ENCODE measurements at places on chromosomes 2 and 18.

DNA sequence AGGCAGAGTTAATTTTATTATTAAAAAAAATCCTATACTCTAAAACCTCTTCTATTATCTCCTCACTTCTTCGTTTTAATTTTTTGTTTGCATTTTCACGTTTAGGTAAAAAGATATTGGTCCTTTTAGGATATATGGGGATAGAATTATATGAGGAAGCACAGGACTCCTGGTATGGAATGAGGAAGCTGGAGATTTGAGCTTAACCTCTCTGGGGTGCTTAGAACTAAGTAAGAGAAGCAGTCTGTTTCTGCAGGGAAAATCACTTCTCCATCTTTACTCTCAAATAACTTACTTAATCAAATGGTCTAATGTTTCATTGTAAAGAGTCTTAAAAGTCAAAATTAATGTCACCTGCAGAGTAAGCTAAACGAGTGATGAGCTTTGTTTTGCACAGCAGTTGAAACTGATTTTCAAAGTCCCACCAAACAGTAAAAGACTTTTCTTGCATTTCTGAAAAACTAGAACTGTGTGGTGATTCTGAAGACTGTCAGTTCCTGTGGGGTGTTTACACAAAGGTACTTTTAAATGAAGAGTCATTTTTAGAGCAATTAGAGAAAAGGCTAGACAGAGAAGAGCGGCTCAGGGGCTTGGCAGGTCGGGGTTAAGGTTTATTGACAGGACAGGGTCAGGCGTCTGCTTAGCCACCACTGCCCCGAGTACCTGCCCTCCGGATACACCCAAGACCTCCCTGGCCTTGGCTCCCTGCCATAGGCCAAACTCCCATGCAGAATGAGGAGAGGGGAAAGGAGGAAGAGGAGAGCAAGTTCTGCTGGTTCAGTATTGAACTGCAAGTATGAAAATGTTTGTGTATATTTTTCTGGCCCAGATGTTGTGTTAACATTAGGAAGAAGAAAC is 21.6 kb downstream of the METAP1D start:
- DNase-seq: no peak

DNA sequence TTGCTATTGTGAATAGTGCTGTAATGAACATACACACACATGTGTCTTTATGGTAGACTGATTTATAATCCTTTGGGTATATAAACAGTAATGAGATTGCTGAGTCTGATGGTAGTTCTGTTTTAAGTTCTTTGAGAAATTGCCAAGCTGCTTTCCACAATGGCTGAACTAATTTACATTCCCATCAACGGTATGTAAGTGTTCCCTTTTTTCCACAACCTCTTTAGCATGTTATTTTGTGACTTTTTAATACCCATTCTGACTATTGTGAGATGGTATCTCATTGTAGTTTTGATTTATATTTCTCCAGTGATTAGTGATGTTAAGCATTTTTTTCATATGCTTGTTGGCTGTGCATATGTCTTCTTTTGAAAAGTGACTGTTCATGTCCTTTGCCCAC is 86.7 kb downstream of the TTC27 start:
- no peak for DNase-seq

DNA sequence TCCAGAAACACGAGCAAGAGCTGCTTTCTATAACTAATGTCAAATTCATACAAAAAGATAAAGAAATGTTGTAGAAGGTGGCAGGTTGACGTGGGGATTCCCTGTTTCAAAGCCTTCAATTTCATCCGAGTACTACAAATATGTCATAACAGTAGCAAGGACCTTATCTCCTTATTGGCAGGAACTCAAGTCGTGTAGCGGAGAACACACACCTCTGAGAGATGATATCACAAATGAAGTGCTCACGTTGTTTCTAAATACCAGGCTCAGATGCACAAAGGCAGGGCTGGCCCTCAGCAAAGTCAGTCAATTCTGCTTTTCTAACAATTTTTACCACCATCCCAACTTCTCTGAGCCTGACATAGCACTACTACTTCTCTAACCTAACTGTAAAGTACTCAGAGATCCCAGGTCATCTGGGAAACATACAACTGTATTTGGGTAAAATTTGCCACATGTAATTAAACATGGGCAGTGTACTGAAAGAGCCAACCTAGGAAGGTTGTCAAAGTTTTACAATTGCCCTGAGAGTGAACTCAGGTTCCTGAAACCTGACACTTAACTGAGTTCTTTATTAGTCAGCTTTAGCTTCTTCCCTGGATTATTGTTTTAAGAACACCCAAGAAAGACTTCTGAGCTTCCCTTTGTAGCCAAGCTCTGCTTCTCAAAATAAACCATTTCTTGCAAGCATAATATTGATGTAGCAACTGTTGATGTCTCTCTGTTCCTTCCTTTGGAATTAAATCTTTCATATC is 813.7 kb upstream of the ACVR2A start:
- no peak for DNase-seq

DNA sequence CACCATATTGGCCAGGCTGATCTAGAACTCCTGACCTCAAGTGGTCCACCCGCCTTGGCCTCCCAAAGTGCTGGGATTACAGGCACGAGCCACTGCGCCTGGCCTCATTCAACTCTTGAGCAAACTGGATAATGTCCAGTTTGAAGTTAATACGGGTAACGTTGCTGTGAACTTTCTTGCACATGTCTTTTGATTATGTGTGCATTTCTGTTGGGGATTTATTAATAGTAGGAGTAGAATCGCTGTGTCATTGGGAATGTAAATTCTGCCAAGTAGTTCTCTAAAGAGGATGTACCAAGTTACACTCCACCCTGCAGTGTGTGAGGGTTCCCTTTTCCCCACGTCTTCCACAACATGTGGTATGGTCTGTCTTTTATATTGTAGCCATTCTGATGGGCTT is 6.2 kb downstream of the IMPA2 start:
- DNase-seq: no peak

DNA sequence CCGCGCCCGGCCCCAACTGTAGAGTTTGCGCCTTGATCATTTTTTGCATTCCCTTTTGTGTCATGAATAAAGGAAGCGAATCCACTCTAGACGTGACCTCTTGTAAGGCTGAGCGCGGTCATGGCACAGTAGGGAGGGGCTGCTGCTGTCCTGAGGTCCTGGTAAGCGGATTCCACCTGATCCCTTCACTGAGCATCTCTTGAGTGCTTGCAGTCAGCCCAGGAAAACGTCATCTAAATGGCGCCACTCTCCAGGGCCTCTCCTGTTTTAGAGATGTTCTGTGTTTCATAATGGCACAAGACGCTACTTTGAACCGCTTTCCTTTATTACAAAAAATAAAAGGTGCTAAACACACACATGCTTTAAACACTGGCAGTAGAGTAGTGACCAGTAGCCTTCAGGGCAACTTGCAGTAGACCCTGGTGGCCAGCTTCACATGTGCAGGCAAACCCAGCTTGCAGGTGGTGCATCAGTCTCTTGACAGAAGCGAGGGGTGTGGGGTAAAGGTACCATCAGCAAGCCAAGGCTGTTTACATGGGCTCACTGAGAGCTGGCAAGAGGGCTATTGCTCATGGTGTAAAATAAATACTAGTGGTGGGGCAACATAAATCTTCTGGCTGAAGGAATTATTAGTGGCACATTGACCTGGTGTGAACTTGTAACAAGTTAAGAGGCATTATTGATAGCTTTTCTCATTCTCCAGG is 43.0 kb upstream of the ACKR3 start:
- no peak for DNase-seq

DNA sequence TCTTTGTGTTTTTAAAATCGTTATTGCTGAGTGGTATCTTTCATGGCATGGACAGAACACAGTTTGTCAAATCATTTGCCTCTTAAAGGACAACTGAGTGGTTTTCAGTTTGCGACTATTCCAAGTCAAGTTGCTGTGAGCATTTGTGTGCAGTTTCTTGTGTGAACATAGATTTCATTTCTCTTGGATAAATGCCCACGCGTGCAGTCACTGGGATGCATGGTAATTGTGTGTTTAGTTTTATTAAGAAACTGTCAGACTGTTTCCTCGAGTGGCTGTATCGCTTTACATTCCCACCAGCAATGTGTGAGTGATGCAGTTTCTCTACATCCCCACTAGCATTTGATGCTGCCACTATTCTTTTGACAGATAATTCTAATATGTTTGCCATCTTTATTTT is 154.0 kb upstream of the ARL4C start:
- no peak for DNase-seq

DNA sequence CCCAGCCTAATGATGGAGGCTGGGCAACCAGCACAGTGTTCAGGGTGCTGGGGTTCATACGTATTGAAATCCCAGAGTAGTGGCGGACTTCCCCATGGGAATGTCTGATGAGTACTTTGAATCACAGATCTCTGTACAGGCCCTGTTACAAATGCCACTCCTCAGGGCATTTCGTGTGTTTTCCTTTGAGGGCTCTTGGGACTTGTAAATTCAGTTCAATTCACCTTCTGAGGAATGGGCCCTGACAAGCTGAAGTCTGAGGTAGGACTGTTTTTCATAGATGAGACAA is 288 bp upstream of the RDH14 start:
- no peak for DNase-seq

GRCh38 chr2:210198326-210198725 is 26.9 kb downstream of the ACADL start:
- no peak for DNase-seq

- DNase-seq: peak; percentile 66
These were observed 40.5 kb upstream of the REL start for GRCh38 chr2:60840880-60841279.

- no peak for DNase-seq
These were observed 35.2 kb downstream of the PRELID3A start for GRCh38 chr18:12442946-12443345.

- no peak for DNase-seq
These were observed 26.9 kb downstream of the COL4A3 start for GRCh38 chr2:227191367-227191766.

- no peak for DNase-seq
These were observed 204.1 kb downstream of the AFF3 start for GRCh38 chr2:99938250-99938649.

DNA sequence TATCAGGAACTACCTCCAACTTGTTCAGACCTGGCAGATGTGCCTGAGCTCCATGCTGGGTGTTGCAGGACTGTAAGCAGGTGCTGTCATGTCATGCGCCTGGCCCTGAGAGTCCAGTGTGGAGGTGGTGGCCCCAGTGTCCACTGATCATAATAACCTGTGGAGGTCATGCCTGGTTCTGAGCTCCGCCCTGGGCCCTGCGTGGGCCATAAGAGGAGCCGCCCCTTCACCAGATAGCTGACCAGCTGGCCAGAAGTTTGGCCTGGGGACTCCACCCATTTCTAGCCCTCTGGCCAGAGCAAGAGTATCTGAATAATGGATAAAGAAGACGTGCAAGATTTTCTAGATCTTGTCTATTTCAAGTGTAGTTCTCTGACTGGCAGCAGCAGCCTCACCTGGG is 72.4 kb downstream of the CTIF start:
- DNase-seq: no peak

DNA sequence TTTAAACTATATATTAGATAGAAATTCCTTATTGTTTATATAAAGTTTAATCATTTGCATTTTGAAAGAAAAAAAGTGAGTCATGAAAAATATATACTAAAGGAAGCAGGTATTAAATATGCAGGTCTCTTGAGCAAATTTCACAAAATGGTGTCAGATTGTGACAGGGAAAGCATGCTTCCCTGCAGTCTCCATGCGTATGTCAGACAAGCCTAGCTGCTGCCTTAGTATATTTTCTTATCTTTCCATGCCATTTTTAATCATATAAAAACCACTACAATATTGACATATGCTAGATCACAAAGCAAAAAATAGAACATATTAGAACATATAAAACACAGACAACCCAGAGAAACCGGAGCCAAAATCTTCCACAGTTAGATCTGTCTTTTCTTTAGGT is 1137.7 kb upstream of the DDX18 start:
- DNase-seq: no peak

DNA sequence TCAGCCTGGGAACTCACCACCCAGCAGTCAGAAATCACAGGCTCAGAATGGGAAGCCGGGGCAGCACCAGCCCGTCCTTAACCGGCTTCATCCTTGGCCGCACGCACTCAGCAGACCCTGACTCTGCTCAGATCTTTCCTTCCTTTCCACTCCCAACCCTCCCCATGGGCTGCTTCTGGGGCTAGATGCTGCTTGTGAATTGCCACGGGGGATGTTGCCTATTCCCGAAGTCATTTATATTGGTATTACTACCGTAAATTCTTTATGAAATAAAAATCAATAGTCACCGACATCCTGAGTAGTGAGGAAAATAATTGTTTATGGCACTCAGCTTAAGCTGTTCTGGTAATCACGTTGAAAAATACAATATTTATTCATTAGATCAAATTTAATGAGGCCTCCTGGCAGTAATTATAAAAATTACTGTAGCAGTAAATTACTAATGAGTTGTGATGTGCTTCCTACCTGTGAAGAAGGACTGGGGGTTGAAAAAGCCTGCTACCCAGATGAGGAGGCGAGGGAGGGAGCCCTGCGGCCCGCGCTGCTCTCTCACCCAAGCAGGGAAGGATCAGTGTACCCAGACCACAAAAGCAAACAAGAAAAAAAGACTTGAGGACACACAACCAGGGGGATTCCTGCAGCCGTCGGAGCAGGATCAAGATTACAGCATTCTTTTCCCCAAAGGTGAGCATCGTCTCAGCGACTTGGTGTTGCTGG is 31.5 kb downstream of the CDCA7 start:
- DNase-seq: no peak

DNA sequence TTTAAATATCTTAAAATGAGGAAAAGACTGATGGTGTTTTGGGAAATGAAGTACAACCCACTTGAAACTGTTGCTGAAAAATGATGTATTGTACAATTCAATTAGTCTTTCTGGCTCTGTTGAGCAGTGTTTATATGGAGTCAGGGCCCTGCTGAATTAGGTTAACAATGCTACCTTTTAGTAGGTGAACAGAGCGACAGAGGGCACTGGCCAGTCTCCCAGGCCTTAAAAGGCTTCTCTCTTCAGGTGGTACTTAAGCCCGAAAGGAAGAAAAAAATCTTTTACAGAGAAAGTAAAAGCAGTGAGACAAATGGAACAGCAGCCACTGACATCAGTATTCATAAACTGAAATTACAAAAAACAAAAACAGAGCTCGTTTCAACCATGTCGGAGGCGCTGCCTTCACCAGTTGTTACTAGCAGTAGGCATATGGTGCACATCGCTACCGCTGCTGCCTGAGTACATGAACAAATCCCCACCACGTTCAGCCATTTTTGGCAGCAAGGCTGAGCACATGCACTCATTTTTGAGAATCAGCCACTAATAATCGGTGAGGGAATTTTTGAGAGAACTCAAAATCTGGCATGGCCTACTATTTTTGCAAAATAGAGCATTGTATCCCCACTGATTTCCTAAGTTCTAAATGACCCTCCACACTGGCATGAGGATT is 91.8 kb downstream of the PLEKHM3 start:
- no peak for DNase-seq

DNA sequence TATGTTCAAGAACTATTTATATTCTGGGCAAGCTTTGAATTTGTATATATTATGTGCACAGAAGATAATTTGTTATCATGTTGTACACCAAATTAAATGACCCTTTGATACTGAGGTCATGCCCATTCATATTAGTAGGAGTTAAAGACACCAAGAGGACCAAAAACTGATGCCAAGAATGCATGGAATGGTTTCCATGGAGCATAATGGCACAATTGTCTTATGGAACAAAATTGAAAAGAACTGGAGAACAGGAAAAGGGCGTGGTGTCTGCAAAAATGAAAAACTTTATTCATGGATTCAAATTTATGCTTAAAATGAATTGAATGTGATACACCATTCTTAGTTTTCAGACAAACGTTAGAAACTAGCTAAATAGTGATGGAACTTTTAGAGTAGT is 24.1 kb upstream of the RBMS1 start:
- no peak for DNase-seq

Measured in CD4-positive, alpha-beta T cell treated with Interleukin-1 beta for 1 hour (primary cell).